ENCODE measurements at places on chromosomes 3 and 15. TPM values are rescaled to one million over a fixed set of nuclear protein-coding genes. Genes with fewer than 3 reads are reported as not detected.

Gene LINGO1
- total RNA-seq: not detected

GRCh38 chr3:128293930-128294329, 140.6 kb downstream of the EEFSEC start:
- DNase-seq: no peak

DNA sequence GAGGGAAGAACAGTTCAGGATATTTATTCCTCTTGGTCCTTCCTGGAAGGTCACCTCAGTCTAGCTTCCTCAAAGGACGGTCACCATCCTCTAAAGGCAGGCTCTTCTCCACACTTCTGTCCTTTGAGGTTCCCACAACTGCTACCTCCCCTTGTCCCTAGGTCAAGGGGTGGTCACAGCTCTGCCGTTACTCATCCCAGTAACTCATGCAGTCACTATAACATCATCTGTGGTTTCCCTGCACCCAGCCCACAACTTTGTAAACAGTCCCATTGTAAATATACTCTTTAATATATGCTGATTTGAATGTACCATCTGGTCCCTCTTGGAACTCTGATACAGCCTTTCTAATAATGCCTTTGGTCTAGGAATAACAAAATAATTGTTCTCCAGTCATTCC, 887.4 kb downstream of the FHIT start:
- no peak for DNase-seq

GRCh38 chr3:169660709-169661360, 2.7 kb downstream of the MECOM start:
- DNase-seq: no peak

Gene IL17RB
- total RNA-seq: not detected

Gene RGMA
- total RNA-seq: not detected

Gene NCK1
- total RNA-seq: 77.9 TPM

Gene CADM2
- total RNA-seq: not detected

Gene COL6A5
- total RNA-seq: not detected

Data from natural killer cell (primary cell).